ENCODE measurements at places on chromosomes 1 and 21.

- DNase-seq: no peak
These were observed 125.0 kb upstream of the TMPRSS2 start for GRCh38 chr21:41632748-41633475.

DNA sequence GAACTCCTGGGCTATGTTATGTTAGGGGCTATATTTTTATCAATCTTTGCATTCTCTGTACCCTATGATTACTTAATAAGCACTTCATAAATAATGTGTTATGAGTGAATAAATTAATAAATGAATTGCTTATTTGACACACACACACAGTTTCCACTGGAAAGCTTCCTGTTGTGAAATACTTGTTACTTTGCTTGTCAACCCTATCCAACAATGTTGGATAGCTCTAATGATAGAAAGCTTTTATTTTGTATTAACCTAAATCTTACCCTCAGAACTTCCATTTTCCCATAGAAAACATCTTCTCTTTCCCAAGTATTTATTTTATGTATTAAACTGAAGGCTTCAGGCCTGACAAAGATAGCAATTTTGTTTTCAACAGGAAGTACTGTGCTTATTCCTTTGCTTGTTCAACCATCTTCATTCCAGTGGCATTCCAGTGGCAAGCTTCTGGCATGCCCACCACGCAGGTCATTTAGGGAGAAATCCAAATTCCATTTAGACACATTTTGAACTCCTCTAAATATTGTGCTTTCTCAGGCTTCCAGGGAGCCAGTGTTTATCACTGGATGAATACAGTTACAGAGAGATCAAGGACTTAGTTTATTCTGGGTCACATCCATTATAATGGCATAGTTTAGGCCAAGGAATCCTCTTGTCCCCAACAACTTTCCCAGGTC lies 134.4 kb downstream of the TGFB2 start:
- no peak for DNase-seq

- no peak for DNase-seq
These were observed 593.9 kb downstream of the KIF26B start for GRCh38 chr1:245748646-245749045.

DNA sequence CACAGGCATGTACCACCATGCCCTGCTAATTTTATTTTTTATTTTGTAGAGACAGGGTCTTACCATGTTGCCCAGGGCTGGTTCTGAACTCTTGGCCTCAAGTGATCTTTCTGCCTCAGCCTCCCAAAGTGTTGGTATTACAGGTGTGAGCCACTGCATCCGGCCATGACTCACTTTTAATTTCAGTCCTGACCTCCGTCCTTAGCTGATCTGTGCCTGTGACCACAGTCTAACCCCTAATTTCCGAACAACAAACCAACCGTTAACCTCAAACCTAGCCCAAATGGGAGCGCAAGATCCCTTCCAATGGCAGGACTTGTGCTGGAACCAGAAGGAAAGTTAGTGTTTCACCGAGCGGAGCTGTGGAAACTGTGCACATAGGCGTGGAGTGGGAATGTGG lies 29.3 kb upstream of the MAN1C1 start:
- DNase-seq: no peak

DNA sequence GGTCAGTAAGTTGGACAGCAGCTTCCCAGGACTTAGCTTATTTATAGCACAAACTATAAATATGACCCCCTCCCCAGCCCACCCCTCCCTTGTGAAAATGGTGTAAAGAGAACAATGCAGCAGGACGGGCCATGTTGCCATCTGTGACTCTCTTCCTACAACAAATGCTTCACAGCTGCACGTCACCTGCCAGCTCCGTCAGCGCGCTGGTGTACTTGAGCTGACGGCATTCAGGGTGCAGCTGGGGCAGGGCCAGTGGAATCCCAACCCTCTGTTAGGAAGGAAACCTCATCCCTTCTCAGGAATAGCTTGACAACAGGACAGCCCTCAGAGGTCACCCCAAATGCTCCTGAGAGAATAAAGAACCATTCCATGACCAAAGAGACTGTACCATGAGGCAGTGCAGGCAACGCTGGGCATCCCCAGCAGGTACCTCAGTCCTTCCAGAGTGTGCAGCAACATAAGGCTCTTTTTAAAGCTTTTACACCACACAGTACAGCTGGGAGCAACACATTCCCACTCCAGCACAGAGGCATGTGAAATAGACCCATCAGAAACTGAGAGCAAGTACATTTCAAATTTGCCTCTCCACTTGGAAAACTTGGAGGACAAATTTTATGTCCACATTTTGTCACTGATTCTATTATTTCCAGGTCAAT lies 85.0 kb downstream of the ATP1A1 start:
- no peak for DNase-seq

- no peak for DNase-seq
These were observed 51.9 kb downstream of the IL12RB2 start for GRCh38 chr1:67359592-67359991.

GRCh38 chr1:115337276-115337632 lies 795 bp downstream of the NGF start:
- peak; percentile 53 for DNase-seq

GRCh38 chr1:83802023-83802422 lies 196.9 kb downstream of the TTLL7 start:
- DNase-seq: no peak

- no peak for DNase-seq
These were observed 314 bp downstream of the DPH5 start for GRCh38 chr1:101025283-101025656.

DNA sequence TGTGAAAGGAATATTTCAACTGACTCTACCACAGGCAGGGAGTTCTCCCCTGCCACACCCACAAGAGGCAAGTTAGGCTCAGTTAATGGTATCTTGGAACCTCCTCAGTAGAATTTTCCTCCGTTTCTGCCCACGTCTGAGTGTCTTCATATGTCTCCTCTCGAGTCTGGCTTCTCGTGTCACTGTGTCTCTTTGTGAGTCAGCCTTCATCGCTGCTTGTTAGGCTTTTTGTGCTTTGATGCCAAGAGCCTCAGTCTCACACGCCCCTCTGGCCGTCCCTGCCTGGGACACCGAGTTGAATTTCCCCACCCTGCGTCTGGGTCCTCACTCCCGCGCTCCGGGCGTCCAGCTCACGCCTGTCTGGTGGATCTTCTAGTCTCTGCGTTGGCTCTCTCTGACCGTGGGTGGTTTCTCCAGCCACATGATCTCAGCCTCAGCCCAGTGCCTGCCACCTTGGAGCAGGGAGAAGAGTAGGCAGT lies 125.7 kb upstream of the GADD45A start:
- DNase-seq: peak; percentile 59

DNA sequence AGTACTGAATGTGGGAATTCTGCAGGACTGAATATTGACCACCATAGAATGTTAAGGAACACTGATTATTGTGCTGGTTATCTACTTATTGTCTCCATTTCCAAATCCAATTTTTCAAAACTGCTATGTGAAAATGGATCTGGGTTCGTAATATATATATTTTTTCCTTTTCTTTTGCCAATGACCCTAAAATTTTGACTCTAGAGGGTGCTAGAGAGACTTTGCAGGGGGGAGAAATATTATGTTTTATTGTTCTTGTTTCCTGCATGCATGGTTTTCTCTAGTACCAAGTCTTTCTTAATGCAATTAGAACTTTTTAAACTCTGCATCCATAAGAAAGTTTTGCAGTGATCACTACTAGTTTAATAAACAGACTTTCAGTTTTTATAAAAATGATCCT lies 1256.9 kb downstream of the BRINP3 start:
- DNase-seq: no peak

DNA sequence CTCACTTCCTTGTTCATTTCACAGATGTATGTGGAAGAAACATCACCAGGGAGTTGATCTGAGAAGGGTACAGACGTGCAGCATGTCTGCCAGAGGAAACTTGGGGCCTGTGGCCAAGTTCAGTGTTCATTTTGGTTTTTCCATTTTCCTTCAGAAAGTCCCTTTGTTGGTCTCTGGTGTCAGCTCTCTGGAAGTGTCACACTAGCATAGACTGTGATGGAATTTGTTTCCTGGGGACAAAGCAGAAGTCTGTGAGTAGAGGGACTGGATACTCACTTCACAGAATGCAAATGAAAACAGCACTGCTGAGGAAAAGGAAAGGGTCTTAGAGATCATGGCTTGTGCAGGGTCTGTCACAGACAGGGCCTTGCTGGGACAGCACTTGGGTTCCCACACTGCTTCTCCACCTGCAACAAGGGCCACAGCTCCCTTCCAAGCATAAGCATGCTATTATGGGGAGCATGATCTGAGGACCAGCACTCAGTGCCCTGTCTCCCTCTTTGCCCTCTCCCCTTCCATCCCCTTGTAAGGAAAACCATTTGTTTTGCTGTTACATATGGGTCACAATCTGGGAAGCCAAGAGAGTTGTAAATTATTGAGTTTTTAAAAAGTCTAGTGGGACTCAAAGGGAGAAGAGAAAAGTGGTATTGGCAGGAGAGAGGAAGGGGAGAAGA lies 31.4 kb upstream of the CD84 start:
- no peak for DNase-seq

DNA sequence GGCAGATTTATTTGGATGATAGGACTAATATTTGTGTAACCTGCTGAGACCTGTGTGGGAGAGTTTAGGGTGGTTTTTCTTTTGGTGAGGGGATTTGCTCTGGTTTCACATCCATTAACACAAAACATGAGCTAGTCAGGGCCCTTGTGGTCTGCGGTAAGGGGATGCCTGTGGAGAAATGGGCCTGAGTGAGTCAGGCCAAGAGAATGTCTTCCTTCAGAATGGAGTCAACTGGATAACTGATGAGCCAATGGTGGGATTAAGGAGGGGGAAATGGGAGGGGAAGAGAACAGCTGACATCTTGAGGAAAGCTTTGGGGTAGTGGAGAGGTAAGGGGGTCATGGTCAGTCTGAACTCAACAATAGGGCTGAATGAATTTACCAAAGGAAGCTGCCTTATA lies 13.9 kb downstream of the WNT2B start:
- DNase-seq: no peak

- DNase-seq: no peak
These were observed 11.8 kb downstream of the PDPN start for GRCh38 chr1:13595411-13595810.

DNA sequence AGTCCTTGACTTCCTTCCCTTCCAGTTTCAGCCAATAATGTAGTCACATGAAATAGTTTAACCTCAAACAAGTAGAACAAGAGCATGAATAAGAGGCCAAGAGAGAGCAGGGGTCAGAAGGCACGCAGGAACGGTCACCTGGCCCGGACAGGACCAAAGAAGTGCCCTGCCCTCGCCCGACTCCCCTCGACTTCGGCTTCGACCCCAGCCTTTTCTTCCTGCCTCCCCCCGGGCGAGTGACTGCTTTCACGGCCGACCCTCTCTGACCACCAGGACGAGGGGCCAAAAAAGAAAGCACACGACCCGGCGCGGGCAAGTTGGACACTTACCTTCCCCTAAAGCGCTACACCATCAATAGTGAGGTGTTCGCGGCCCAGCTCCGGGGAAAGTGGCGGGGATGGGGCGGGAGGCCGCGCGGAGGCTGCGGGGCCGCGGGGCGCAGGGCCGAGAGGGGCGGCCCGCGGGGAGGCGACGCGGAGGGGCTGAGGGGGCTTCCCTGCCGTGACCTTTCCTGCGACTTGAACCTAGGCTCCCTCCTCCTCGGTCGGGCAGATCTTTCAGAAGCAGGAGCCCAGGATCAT lies 519 bp downstream of the RERE start:
- peak; percentile 30 for DNase-seq

- no peak for DNase-seq
These were observed 10.8 kb downstream of the UTP25 start for GRCh38 chr1:209838537-209838936.

DNA sequence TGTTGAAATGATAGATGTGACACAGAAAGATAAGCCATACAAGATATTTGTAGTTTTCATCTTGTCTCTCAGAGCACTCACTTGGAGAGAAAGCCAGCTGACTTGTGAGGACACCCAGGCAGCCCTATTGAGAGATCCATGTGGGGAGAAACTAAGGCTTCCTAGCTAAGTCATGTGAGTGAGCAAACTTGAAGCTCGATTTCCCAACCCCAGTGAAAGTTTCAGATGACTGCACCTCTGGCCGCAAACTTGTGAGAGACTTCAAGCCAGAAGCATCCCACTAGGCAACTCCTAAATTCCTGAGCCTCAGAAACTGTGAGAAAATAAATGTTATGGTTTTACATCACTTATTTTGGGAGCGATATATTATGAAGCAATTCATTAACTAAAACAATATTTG lies 832.3 kb downstream of the LTN1 start:
- peak; percentile 70 for DNase-seq

GRCh38 chr21:26080211-26080610 lies 90.4 kb downstream of the APP start:
- DNase-seq: no peak

DNA sequence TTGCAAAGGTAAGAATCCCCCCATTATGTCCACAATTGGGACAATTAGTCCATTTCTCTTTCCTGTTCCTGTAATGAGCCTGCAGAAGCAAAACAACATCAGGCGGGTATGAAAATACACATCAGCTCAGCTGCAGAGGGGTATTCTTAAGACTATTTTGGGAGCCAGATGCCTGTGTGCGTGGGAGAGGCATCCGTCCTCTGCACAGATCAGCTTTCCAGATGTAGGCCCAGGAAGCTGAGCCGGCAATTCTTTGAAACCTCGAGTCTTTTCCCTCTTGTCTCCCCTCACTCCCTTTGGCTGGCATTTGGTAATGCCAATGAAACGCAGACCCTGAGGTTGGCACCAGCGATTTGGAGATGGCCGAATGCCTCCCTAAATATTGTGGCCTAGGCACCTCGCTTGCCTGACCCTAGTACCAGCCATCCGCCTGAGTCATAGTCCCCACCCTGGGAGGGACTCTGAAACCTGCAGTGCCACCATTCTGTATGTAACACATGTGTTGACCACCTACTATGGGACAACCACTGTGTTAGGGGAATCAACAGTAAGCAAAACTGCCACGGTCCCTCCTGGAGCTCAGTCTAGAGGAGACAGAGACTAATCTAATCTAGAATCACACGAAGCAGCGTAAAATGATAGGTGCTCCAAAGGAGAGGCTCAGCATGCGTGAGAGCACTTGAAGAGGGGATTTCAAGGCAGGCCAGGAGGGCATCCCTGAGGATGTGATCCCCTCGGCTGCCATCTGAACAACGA lies 603.0 kb downstream of the MATN1 start:
- peak; percentile 26 for DNase-seq

DNA sequence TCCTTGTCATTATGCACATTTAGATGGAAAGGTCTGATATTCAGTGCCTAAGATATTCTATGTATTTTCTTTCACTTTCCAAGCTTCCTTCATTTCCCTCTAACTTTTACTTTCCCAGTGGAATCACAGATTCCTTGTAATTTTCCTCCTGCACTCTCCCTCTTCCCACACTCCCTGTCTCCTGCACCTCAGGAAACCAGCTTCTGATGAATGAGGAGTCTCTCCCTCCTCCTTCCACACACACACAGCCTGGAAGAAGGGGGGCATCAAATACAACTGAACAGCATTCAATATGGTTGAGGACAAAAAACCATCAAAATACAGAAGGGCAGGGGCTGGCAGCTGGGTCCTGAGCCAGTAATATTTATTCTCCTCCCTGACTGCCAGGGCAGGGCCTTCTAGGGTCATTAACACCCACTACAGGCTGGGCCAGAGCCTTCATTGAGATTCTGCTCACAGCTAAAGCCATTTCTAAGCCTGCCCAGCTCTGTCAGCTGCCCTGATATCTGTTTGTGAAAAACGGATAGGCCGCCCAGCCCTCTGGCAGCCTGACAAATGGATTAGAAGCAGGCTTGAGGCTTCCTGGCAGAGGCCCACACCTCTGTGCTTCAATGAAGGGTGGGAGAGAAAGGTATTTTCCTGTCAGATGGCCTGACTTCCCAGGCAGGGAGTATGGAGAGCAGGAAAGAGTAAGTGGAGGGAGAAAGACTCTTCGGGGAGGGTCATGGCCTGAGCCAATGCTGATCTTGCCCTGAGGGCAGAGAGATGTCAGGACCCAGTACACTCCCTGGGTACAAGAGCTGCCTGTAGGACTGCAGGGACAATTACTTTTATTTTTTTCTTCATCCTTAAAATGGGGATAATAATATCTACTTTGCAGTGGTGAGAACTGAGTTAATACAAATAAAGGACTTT lies 138.9 kb upstream of the SPATA6 start:
- no peak for DNase-seq

Data from uterus (tissue), 4 donors.